ENCODE measurements at places on chromosomes 2 and 18.

GRCh38 chr2:182324665-182325064, 102.2 kb downstream of the PDE1A start:
- no peak for DNase-seq

DNA sequence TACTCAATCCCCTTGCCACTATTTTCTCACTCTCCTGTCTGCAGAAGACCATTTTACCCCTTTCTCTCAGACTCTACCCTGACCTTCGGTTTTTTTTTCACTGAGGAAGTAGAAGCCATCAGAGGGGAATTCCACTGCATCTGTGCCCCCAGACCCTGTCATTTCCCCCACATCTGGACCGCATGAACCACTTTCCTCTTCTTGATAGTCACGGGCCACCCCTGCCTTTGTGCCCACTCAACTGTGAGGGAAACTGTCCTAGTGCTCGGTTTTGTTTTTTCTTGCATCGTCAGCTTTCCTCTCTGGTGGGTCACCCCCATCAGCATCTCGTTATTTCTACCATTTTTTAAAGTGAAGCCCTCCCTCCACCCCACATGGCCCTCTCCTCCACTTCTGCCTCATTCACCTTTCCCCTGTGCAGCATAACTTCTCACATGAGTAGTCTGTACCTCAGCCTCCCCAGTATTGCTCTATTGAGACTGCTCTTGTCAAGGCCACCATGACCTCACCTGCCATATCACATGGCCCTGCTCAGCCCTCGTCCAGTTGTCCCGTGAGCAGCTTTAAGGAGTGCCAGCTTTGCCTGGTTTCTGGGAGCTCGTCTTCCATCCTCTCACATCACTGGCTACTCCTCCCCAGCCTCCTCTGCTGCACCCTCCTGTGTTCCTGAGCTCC, 32.4 kb downstream of the TMEM87B start:
- no peak for DNase-seq

DNA sequence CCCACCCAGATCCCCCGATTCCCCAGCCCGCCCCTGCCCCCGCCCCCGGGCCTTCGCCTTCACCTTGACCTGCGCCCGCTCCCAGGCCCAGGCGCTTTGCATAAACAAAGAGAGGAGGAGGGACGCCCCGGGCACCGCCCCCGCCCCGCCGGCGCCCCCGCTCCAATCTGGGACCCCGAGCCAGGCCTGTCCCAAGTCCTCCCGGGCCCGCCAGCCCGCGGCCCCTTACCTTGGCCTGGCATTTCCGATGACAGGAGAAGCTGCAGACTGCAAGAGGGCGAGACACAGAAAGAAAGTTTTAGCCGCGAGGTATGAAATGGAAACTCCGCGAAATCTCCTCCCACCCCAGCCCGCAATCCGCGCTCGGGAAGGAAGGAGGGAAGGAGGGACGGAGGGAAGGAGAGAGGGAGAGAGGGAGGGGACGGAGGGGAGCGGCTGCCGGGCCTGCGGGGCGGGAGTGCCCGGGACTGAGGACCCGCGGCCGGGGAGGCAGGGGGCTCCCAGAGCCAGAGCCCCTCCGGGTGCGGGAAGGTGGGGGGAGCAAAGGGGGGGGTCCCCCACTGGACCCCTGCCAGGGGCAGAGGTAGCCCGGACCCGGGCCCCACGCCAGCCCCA, 24.2 kb downstream of the TNS1 start:
- DNase-seq = no peak

GRCh38 chr2:28915939-28916338, 21.5 kb downstream of the WDR43 start:
- no peak for DNase-seq

GRCh38 chr2:224040753-224041152, 1.7 kb upstream of the SERPINE2 start:
- DNase-seq = no peak

DNA sequence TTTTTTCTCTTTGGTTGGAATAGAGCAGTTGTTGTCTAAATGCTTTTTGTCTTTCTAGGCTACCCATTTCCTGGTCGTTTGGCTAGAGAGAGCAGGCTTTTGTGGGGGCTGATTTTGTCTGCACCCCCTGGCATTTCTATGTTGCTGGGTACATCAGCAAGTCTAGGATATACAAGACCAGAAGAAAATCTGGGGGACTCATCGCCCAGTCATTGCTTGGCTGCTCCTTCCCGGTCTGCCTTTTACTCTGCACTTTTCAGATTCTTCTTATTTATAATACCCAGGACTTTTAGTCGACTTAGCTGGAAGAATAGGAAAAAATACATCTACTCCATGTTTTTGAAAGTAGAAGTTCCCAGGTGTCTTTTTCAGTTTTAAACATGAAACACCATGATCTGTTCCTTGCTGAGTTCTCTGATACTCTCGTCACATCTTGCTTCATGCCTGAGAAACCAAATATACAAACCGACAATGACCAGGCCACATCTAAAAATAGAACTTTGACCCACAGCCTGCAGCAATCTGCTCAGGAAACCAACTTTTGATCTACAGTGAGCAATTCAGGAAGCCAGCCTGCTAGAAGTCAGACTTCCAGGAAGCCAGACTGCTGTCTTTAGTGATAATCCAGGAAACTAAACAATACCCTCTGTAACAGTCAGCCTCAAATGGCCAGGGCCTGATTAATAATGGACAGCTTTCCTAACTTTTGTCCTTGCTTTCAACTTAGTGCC, 163.8 kb upstream of the MEX3C start:
- DNase-seq = no peak

GRCh38 chr2:20469595-20469994, 22.7 kb downstream of the RHOB start:
- no peak for DNase-seq

DNA sequence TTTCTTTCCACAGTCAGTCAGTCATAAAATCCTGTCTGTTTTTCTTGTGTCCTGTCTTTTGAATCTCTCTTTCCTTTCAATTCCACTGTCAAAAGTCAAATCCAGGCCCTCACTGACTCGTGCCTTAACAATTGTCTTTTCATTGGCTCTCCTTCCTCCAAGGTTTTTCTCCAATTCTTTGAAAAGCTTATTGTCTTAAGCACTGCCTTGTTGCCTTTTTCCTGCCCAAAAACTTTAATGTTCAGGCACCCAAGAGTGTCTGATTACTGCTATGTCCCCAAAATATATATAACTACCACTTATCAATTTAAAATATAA, 13.9 kb upstream of the SULT1C4 start:
- no peak for DNase-seq

DNA sequence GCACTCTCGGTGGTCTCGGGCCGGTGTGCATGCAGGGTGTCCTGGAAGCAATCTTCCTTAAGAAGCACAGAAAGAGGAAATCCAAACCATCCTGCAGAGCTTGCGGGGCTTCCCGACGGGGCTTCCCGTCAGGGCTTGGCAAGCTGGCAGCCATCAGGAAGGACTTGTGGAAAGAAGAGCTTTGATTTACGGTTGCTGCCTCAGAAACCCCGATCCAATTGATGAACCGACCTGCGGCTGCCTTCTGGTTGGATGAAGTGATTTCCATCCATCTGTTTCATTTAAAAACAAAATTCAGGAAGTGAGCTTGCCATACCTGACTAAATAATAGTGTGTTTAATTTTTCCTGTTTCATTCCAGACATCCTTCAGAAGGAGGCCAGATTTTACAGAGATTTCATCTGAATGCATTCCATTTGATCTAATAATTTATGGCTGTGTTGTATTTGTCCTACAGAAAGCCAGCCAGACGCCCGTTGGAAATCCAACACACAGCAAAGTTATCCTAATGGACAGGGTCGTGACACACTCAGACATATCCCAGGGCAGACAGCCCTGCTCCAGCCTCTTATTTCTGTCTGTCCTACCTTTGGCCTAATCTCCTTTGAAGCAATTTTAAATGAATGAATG, 141.3 kb downstream of the SEPTIN10 start:
- no peak for DNase-seq

DNA sequence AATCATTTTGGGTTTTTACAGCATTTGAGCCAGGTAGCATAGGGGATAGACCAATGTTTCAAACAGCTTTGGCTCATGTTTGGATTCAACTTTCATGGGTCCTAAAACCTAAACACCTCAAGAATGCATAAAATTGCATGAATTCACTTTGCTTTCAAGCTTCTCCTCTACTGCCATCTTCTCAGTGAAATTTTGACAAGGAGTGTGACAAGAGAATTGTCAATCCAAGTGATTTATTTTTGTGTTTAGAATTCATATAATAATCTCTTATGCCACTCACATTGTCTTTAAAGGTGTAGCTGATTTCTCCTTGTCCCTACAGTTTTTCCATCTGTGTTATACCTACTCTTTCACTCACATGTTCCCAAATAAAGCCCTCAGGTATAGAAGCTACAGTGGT, 264.8 kb upstream of the RND3 start:
- no peak for DNase-seq

GRCh38 chr2:215637651-215638050, 201.8 kb upstream of the FN1 start:
- DNase-seq = no peak

GRCh38 chr2:189082376-189082975, 97.1 kb downstream of the COL5A2 start:
- DNase-seq = no peak

DNA sequence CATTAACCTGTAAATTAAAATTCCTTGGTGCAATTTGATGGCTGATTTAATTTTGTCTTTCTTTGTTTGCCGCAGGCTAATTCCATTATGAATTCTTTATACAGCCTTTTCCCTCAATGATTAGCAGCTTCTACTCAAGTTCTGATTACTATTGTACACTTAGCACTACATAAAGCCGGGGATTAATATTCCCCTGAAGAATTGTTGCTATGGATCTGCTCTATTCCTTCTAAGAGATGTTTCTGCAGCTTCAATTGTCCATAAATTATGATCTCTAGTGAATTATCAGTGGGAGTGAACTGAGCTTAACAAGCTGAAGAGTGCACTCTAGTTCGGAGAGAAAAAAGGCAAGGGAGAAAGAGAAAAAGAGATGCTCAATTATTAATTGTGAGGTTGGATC, 433.7 kb upstream of the SPRED2 start:
- DNase-seq = no peak

DNA sequence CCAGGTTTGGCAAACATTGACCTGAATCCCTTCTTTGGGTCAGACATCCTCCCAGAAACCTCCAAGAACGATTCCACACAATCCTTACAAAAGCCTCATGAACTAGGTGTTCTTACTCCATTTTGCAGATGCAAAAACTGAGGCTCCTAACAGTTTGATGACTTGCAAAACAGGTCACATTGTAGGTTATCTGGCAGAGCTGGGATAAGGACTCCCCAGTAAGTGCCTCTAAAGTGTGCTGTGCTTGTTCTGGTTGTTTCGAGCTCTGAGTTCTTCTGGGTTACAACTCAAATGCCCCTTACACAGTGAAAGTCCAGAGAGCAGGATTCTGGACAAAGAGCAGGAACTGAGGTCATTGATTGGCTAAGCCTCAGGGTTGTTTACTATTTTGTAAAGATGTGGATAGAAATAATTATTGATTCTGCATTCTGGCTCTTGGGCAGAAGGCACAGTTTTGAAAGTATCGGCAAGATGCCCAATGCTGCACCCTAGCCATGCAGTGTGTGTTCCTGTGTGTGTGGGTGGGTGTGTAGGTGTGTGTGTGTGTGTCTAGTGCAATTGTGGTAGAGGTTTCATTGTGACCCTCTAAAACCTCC, 17.0 kb upstream of the IGFBP2 start:
- no peak for DNase-seq

GRCh38 chr2:56177420-56178220, 6.2 kb upstream of the CCDC85A start:
- no peak for DNase-seq

DNA sequence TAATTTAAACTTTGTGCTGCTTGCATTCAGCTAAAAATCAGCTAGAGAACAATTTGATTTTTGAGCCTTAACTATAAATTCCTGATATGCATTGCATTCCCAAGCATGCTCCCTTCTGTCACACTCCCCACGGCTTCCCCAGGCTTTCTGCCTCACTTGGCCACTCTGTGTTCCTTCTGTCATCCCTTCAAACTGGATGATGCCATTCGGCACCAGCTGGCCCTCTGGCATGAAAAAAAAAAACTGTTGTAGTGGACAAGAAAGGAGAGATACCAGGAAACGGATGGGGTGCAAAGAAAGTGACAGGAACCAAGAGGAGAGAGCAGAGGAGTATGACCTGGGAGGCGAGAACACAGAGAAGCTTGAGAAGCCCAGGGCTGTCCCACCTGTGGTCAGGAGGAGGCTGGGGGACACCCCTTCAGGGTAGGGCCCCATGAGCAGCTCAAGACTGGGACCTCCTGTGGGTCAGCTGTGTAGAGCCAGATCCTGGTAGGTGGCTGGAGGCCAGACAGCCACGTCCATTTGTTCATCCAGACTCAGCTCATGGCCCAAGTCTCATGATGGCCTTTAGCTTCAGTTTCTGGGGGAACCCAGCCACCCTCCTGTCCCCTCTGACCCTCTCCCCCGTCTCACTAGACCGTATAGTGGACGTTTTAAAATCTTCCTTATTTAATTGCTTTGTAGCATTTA, 211.8 kb downstream of the GBX2 start:
- DNase-seq = no peak

- no peak for DNase-seq
Measured at GRCh38 chr2:36507408-36507812, 90.6 kb downstream of the FEZ2 start.

GRCh38 chr2:234401426-234401825, 95.5 kb downstream of the ARL4C start:
- DNase-seq = no peak

DNA sequence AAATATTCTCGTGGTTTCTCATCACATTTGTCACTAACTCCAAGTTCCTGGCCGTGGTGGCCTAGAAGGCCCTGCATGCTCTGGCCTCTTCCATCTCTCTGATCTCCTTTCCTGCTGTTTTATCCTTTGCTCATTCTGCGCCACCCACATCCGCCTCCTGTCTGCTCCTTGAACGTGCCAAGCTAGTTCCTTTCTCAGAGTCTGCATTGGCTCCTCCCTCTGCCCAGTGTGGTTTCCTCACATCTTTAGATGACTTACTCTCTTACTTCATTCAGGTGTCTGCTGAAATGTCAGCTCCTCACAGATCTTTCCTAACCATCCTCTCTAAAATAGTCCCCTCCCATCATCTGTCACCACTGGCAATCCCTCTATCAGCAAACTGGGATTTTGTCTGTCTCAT, 158.6 kb upstream of the RBMS1 start:
- DNase-seq = no peak

DNA sequence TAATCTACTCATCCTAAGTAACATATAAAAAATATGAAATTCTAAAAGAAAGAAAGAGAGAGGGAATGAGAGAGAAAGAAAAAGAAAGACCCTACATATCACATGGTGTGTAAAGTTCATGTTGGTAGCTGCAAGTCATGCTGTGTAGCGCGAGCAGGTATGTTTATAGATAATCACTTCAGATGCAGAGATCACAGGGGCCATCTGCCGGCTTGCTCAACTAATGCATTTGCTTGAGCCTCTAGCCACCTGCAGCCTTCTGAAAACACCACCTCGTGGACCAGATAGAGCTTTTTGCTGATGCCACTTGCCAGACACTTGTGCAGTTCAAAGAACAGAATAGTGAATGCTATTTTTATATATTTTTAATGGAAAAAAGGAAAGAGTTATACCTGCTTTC, 37.6 kb downstream of the CDH7 start:
- DNase-seq = no peak

- no peak for DNase-seq
Measured at GRCh38 chr18:54783139-54783538, 45.1 kb upstream of the RAB27B start.
